Inflammatory macrophage (primary cell): ENCODE measurements at places on chromosomes 5 and 9.
A peak's percentile ranks its signal among the peaks of the same experiment; 100 is the strongest.

GRCh38 chr9:92713528-92713927, 43.6 kb upstream of the IPPK start:
- no peak for DNase-seq

- DNase-seq, result no peak
Measured at GRCh38 chr9:61665330-61665751, 475.5 kb downstream of the SPATA31A7 start.

GRCh38 chr9:80493258-80493657, 921.5 kb downstream of the TLE4 start:
- DNase-seq, result no peak

GRCh38 chr9:111484572-111484894, 350 bp upstream of the ECPAS start:
- peak; percentile 28 for DNase-seq

DNA sequence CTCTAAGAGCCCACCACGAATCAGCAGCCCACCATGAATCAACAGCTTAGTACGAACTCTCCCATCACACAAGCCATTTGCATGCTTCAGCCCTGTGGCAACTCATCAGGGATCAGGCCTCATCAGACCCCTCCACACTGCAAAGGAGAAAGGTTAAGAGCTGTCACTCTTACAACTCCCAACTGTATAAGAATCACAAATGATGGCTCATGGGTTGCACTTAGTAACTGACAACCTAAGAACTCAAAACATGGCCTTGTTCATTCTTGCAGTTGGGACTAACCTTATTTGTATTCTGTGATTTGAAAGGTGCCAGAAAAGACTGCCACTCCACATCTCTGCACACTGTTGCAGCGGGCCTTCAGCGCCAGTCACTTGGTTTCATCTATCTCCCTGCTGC, 149.1 kb upstream of the ZNF366 start:
- no peak for DNase-seq

DNA sequence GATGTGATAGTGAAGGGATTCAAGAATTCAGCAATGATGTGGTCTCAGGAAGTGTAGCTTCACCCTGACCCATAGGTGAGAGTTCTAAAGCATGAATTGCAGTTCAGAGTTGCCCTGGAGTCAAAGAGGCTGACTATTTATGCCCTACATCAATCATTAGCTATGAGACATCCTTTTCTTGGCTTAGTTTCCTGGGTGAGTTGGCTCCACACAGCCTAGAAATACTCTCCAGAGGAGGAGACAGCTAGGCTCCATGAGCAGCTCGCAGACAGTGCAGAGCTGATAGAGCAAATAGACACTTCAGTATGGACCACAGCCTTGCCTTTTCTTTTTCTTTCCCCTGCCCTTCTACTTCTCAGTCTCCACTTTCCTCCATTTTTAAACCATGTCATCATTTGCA, 1651.8 kb downstream of the MAT2B start:
- DNase-seq, result no peak

- DNase-seq, result no peak
Measured at GRCh38 chr5:159682623-159683022, 233.7 kb upstream of the ADRA1B start.

GRCh38 chr5:159120446-159120845, 20.7 kb upstream of the EBF1 start:
- DNase-seq, result no peak

DNA sequence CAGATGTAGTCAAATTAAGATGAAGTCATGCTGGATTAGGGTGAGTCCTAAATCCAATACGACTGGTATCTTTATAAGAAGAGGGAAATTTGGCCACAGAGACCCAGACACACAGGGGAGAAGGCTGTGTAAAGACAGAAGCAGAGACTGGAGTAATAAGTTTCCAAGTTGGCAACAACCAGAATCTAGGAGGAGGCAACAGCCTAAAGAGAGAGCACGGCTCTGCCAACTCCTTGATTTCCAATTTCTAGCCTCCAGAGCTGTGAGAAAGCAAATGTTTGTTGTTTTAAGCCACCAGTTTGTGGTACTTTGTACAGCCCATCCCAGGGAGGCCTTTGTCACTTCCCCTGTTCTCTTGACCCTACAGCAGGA, 74.4 kb downstream of the ATG10 start:
- DNase-seq, result no peak

DNA sequence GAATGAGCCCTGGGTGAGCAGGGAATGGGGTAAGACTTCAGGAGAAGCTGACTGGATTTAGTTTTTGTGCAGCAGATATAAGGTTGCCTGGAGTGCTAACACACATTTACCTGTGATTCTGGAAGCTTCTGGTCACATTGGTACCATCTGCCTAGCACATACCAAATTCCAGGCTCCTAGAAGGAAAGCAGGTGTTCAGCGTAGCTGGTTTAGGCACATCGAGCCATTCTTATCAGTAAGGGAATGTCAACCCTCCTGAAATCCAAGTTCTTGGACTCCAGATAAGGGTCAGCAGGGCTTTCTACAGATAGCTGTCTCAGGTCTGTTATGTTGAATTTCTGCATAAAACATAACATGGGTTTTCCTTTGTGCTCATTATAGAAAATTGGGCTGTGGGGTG, 10.3 kb downstream of the TCERG1 start:
- DNase-seq, result no peak
